ENCODE measurements at places on chromosomes 1 and 21.

DNA sequence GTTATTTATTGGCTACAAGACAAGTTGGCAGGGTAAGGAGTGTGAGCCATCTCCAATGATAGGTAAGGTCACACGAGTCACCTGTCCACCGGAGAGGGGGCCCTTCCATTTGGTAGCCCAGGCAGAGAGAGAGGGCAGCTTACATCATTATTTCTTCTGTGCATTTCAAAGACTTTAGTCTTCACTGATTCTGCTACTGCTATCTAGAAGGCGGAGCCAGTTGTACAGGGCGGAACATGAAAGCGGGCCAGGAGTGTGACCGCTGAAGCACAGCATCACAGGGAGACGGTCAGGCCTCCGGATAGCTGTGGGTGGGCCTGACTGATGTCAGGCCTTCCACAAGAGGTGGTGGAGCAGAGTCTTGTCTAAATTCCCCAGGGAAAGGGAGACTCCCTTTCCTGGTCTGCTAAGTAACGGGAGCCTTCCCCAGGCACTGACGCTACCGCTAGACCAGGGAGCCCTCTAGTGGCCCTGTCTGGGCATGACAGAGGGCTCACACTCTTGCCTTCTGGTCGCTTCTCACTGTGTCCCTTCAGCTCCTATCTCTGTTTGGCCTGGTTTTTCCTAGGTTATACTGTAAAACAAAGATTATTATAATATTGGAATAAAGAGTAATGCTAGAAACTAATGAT lies 36.7 kb downstream of the ZNF695 start:
- DNase-seq = no peak

DNA sequence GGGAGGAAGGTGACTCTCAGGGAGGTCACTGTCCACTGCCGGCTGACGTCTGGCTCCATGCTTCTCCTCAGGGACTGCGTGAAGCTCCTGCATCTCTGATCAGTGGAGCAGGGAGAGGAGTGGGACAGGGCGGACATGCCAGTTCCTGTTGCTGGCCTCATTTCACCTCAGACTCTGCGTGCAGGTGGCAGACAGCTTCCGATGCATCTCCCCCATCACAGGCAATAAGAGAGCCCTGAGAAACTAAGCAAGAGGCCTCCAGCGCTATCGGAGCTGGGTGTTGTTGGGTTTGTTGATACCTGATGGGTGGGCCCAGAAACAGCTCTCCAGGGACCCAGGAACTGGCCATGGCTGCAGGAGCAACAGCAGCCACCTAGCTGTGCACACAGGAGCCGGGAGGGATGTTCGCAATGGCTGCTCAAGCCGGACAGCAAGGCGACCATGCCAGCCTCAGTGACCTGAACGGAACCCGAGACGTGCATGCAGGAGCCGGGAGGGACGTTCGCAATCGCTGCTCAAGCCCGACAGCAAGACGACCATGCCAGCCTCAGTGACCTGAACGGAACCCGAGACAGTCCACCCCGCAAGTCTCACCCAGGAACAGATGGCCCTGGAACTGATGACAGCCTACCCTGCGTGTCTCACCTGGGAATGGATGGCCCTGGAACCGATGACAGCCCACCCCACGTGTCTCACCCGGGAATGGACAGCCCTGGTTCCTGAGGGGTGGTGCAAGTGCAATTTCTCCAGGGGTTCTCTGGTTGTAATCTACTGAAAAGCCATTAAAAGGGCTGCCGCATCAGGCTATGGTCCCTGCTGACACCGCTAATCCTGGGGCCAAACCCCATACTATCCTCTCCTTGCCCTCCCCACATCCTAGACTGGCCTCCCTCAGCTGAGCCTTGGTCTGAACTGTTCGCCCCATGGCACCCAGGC lies 14.2 kb upstream of the PCBP3 start:
- no peak for DNase-seq

DNA sequence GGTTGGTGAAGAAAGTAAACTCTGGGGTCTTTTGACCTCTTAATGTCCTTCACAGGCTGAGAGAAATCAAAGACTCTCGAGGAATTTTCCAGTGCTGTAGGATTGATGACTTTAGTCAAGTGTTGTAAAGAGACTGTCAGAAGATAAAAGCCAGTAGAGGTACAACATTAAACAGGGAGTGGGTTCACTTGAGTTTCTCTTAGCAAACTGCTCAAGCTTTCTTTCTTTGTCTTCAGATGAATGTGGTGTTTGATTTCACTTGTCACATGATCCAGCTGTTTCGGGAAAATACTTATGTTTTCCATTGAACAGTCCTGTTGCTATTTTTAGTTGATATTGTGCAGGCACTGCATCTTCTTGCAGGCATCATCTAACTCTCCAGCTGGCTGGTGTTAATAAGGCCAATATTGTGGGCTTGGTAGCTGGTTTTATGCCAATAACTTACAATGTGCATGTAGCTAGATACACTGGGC lies 45.6 kb downstream of the XCL2 start:
- DNase-seq = no peak

DNA sequence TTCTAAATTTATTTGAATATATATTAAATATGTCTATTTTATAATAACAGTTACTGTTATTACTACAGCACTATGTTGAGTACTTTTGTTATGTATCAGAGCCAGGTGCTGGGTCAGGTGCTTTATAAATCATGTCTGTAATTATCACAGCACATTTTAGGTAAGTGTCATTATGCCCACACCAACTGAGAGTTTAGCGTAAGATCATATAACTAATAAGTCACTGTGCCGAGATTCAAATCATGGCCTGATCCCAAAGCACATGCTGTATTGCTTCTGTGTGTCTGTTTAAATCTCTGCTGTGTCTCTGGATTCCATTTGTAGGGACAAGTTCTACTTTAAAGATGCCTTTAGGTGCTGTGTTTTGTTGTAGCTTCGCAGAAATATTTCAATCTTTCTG lies 1.9 kb downstream of the GPSM2 start:
- no peak for DNase-seq

- DNase-seq = no peak
These were observed 5.7 kb downstream of the CTPS1 start for GRCh38 chr1:40985161-40985560.

GRCh38 chr1:27528818-27529703 lies 39.1 kb upstream of the WASF2 start:
- no peak for DNase-seq

DNA sequence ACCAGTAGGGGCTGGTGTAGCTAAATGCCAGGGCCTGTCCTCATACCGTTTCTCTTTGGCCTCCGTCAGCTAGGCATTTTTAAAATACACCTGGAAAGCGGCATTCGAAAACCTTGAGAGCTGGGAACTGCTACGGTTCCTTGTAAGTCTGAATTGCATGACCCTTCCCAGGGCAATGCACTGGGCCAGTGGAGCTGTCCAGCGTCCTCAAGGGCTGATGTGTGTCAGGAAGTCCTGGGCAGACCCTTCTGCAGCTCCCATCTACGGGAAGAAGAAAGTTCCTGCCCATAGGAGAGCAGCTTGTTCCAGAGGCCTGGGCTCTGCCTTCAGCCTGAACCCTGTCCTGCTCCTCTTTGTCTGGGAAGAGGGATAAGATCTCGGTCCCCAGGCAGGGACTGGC lies 34.1 kb downstream of the UBASH3A start:
- DNase-seq = no peak

DNA sequence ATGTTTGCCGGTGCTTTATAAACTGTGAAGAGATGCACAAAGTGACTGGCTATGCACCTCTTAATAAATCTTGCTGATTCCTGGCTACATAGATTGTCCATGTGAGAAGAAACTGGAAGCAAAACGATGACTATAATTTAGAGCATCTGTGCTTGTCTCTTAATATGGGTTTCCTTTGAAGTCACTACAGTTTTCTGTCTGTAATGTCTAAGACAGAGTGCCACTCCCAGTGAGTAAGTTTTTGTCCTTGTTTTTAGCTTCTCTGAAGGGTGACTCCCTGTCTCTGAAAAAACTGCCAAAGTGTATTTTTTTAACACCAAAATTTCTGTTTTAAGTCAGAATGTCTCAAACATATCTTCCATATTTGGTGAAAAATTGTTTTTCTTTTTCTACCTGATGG lies 175.1 kb downstream of the FASLG start:
- no peak for DNase-seq

- no peak for DNase-seq
These were observed 18.7 kb upstream of the ADAR start for GRCh38 chr1:154626456-154627256.

GRCh38 chr1:81543764-81544163 lies 257.0 kb upstream of the ADGRL2 start:
- no peak for DNase-seq

DNA sequence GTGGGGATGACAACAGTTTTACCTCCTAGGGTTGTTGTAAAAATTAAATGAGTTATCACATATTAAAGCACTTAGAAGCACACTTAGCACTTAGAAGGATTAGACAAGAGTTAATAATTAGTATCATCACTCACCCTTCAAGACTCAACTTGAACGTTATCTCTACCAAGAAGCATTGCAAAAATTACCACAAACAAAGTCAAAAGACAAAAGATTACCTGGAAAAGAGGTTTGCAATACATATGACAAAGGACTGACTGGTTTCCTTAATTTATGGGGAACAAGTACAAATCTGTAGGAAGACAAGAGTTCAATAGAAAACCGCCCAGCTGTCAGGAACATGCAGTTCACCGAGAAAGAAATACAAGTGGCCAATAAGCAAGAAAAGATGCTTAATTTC lies 93.3 kb upstream of the ATP1A1 start:
- no peak for DNase-seq

DNA sequence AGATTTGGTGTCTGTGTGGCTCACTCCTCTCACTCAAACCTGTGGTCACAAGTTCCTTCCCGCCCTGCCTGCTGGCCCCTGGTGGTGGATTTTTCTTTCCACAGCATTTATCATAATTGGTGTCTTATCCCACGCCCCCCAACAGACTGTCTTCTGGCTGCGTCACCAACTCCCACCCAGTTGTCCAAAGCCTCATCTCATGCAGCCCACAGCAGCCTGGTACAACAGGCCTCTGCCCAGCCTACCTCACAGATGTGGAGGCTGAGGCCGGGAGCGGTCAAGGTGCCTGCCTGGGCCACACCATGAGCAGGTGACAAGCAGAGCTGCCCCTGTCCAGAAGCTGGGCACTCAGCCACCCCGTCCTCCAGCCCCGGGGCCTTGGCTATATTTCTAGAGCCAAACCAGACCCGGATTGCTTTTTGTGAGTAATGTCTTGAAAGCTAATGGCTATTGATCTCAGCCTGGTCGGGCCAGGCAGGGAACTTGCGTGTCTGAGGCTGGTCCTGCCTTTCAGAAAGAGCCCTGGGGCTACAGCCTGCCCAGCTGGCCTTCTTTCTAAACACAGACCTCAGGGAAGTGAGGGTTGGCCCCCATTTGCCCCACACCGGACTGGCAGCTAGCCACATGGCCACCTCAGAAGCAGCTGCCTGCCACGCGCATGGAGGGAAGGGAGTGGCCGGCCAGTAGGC lies 2.6 kb downstream of the KCNAB2 start:
- DNase-seq = no peak

DNA sequence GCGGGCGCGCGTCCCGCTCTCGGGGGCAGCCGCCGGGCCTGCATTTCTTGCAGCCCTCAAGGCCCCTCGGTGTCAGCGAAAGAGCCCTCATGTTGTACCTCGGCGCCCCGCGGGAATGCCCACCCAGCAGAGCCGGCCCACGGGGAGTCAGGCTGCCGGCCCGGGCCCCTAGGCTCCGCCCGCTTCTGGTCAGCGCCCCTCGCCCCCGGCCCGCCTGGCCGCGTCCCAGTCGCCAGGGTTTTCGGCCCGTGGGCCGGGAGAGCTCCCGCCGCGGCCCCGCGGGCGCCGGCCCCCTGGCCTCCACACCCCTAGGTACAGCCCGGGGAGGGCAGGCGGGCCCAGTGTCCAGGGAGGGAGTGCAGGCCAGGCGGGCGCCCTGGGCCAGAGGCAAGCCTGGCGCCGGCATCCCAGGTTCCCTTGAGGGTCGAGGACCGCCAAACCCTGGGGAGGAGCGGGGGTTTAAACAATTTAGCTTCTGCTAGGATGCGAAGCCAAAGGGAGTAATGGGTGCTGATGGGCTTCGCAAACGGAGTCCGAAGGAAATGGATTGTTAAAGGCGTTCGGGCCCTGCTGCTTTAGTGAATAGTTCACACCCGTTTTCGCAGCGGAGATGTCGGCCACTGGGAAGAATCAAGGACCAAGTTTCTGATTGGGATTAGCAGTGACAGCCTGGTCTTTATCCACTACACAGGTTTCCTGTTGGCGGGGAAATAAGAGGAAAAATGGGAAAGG lies 486 bp upstream of the KCNA3 start:
- DNase-seq = no peak

DNA sequence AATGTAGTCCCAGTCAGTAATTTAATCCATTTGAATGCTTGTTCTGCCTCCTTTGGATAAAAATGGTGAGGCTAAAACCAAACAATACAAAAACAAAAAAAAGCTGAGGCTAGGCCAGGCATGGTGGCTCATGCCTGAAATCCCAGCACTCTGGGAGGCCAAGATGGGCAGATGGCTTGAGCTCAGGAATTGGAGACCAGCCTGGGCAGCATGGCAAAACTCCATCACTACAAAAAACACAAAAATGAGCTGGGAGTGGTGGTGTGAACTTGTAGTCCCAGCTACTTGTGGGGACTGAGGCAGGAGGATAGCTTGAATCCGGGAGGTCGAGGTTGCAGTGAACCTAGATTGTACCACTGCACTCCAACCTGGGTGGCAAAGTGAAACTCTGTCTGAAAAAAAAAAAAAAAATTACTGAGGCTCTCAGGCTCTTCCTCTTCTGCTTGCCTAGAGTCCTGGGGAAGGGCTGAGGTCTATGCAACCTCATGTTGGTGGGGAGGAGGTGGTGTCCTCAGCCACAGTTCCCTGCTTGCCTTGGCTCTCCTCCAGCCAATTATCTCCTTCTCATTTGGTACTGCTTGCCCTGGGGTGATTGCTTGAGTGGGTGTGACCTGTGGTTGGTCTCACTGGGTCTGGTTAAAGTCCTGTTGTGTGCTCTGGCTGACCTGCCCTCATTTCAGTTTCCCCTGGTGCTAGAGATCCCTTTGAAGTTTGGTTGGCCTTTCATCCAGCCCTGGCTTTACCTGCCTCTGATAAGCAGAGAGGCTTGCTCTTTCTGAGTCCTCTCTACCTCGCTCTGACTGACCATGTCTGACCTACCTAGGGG lies 20.9 kb downstream of the S1PR1 start:
- DNase-seq = no peak

GRCh38 chr1:38923607-38924006 lies 18.0 kb downstream of the RHBDL2 start:
- DNase-seq = no peak

DNA sequence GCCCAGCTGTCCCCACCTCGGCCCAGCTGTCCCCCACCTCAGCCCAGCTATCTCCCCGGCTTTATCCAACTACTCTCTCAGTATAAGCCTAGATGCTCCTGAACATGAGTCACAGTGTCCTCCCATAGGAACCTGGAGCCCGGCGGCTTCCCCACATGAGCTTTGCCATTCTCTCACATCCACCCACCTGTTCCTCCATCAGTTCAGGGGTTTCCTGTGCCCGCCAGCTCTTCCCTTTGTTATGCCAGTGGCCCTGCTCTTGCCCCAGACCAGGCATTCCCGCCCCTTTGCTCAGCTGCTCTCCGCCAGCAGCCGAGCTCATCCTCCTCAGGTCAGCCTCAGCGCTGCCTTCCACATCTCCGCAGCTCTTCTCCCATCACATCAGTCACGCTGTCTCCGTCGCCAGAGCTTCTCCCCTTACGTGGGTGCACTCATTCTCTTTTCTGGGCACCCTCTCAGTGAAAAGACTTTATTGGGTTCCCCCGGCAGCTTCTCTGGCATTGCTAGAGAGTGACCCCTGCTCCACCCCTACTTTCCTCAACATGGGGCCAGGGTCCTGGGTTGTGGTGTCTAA lies 89.5 kb upstream of the CSF3R start:
- no peak for DNase-seq
